ENCODE measurements at places on chromosomes 3 and 15.

DNA sequence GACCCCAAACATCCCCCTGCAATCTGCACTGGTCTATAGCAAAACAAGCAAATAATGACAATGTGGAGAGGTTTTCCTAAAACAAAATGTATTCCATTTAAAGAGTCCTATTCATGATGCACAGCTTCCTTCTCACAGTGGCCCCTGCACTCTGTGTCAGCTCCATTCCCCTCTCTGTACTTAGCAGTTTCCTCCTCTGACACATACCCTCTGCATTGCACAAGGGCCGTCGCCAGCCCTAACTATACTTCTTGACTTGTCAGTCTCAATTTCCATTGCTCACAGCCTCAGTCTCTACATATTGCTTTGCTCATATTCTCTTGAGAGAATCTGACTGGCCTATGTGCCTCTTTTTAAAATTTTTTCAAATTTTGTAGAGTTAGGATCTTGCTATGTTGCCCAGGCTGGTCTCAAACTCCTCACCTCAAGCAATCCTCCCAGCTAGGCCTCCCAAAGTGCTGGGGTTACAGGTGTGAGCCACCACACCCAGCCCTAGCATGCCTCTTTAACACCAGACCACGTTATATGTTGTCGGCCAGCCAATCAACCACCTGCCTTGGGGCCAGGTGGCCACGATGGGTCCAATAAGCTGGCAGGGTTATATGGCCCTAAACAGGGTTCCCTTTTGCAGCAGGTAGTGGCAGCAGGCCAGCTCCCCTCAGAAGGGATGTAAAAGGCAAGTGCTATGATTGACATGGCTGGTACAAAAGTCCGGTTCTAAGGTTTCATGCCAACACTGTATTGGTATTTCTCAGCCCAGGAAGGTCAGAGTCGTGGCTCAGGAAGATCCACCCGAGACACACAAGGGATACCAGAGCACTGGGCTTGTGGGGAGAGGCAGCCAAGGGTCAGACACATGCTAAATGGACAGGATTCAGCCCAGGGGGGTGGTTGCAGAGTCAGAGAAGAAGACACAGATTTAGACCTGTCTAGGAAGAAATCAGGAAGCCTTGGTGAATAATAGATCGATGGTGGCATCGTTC, 59.0 kb upstream of the SMAD3 start:
- DNase-seq: no peak

DNA sequence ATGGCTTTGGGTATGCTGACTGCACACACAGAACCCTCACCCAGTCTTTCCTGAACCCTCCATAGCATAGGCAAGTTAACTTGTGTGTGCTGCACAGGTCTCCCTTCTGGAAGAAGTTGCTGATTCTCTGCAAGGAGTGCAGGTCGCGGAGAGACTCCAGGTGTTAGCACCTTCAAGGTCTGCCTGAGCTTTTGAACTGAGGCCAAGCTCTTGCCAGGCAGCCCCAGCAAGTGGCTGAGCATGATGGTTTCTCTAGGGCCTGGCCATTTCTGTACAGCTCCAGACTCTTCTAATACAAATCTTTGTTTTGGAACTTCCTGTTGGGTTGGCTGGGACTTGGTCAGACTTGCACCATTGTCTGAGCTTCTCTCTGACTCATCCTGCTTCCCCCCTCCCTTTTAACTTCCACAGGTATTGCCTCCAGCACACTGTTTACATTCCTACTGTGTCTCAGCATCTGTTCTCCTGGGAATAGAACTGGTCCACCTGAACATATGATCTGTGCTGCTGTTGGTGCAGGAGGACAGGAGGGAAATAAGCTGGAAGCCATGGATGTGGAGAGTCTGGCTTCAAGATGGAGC, 53.3 kb downstream of the KY start:
- DNase-seq: no peak

GRCh38 chr3:120555657-120556509, 40.3 kb upstream of the NDUFB4 start:
- no peak for DNase-seq

- DNase-seq: no peak
Measured at GRCh38 chr3:65045138-65045537, 357.3 kb upstream of the ADAMTS9 start.

All from activated CD4-positive, alpha-beta T cell treated with anti-CD3 and anti-CD28 coated beads, Interleukin-2, amount 50 U/mL, for 24 hours (primary cell).